ENCODE measurements at places on chromosomes 5 and 9.

DNA sequence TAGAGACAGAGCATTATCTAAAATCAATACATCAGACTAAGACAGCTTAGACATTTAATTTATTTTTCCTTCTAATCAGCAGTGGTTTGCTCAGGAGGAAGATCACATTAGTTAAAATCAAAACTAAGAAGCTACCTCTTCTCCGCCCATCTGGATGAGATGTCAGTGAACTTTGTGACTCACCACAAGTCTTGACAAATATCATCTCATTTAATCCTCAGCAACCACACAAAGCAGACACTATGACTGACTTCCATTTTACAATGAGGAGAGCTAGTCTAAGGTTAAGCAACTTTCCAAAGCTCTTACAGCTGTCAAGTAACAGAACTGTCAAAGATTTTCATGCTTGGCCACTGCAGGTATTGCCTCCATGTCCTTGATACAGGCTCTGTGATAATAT lies 289.5 kb downstream of the DEPDC1B start:
- no peak for DNase-seq

- DNase-seq, result no peak
These were observed 144.0 kb upstream of the RPS23 start for GRCh38 chr5:82422001-82422740.

DNA sequence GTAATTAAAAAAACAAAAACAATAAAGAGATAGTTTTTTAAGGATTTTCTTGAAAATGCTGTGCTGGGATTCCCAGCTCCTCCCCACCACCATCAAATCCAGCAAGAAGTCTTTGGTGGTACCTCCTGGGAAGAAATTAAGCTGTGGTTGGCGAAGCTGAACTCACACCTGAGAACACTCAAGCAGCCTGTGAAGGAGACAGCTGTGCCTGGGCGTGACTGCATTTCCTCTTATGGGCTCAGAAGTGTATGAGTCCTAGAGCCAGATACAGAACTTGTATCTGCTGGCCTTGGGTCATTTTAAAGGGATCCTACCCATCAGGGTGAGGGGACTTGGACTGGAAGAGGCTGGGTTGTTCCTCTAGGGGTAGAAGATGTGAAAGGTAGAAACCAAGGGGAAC lies 561.2 kb upstream of the SGCD start:
- DNase-seq, result no peak

DNA sequence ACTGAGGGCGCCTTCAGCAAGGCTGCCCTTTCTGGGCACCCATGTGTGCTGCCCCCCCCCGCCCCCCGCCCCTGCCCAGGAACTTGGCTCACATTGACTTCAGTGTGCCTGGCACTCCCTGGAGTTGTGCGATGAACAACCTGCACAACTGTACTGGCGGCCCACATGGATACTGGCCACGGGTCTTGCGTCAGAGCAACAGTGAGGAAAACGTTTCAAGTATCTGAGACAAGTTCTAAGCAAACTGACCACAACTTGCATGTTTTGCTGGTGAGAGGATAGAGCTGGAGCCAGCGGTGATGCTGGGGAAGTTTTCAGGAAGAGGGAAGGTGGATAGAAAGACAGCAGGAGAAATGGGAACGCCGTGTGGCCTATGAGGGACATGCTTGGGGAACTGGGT lies 45.4 kb downstream of the HABP4 start:
- DNase-seq, result no peak

GRCh38 chr5:31106278-31106677 lies 87.2 kb upstream of the CDH6 start:
- DNase-seq, result no peak

DNA sequence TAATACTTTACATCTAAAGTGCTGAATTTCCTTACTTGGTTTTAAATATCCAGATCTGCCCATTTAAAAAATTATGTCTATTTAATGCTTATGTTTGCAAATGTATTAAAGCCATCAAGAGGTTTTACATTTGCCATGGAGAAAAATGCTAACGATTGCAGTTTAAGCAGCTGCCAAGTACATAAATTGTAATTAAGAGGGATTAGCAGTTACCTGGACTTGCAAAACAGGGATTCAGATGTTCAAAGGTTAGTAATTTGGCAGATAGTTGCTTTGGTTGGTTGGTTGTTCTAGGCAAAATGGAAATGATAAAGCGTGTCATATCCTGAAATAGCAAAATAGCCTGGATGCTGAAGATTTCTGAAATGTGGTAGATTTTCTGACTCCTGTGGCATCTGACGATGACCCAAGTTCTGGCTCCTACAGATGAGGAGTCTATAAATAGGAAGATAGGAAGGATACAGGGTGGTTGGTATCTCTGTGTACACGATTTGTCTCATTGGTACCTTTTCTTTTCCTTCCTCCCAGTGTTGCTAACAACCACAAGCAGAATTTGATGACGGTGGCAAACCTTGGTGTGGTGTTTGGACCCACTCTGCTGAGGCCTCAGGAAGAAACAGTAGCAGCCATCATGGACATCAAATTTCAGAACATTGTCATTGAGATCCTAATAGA lies 282.9 kb downstream of the NR3C1 start:
- DNase-seq, result no peak

GRCh38 chr9:137266585-137267453 lies 10.7 kb upstream of the TOR4A start:
- DNase-seq, result no peak

DNA sequence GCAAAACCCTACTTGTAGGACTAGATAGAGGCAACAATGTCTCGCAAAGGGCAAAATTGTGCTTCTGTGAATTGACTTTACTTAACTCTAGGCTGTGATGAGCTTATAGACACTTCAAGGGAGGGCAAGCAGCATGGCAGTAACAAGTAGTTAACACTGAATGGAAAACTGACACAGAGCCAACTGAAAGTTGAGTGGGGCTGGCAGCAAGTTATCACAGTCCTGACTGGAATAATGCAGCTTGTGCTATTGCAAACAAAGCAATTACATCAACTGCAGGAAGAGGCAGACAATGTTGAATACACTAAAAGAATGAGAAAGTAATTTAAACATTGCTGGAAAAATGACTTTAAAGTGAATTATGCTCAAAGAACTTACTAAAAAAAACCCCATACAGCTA lies 62.2 kb downstream of the RNF38 start:
- no peak for DNase-seq

DNA sequence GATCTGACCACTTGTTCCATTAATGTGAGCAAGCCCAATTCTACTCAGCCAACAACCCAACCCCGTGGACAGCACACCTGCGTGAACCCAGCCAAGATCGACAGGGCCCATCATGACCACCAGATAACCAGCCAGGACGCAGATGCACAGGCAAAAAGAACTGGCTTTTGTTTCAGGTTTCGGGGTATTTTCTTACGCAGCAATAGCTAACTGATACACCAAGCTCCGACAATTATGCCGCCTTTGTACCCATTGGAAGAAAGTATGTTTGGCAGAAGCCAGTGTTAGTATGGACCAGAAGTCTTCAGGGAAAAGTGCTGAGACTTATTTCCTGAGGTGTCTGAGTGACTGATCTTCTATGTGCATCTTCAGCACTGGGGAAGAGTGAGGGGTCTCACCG lies 6.0 kb upstream of the ADAMTS16 start:
- DNase-seq, result no peak

GRCh38 chr9:20552874-20553557 lies 69.3 kb downstream of the MLLT3 start:
- DNase-seq, result no peak

DNA sequence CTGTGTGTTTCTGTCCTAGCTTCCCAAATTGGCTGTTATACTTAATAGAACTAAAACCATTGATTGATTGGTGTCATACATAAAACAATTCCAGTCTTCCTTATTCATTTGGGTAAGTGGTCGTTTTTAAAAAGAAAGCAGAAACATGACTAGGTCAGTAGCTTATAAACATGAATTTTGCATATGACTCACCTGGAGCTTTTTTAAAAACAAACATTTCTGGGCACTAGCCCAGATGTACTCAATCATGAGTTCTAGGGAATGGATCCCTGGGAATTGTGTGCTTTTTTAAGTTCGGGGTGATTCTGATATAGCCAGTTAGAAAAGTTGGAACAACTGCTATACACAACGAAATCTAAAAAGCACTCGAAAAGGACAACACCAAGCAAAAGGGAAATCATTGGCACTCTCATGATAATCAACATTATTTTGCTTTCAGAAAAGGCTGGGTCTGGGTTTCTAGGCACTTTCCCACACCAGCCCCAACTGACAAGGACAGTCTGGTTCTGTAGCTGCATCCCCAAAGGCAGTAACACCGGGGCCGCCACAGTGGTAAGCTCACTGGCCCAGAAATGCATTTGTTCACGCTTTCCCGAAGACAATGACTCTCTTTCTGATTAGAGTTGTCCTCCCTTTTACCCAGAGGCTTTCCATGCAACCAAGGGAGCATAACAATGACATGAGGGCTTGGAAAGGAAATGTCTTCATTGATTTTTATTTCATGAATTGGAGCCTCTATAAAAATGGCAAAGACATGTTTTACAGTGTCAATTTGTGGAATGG lies 664.9 kb upstream of the WWC1 start:
- DNase-seq, result no peak

DNA sequence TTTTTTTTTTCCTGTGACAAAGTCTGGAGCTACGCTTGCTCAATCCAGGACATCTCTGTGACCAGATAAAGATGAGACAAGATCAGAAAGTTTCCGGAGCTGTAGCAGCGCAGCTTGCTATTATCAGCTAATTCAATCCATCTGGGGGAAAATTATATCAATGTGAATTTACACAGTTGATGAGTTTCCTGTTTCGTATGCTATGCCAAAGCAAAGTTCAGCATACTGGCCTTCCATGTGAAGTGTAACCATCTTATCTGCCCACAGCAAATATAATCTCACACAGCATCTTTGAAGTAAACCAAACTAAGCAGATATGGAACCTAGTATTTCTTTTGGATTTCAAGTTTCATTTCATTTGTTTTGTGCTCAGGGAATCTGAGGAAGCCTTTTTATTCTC lies 1767.7 kb downstream of the EFNA5 start:
- DNase-seq, result no peak

GRCh38 chr9:89996773-89997172 lies 392.0 kb downstream of the GADD45G start:
- no peak for DNase-seq

DNA sequence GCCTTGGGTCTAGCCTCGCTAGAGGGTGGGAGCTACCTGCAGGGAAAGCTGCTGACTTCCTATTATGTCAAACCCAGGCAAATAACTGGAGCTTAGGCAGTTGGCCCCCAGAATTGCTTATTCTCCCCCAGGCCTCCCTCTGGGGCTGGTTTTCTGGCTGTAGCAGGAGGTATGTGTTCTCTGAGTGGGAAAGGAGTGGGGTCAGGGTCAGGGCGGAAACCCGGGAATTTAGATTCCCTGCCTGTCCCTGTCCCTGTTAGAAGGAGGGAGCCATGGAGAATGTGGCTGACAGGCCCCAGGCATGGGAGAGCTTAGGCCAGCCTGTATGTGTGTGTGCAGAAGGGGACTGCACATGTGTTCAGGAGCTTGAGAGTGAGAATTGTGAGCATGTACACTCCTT lies 13.6 kb upstream of the CXXC5 start:
- no peak for DNase-seq

GRCh38 chr5:163360656-163361055 lies 76.7 kb upstream of the CCNG1 start:
- no peak for DNase-seq

DNA sequence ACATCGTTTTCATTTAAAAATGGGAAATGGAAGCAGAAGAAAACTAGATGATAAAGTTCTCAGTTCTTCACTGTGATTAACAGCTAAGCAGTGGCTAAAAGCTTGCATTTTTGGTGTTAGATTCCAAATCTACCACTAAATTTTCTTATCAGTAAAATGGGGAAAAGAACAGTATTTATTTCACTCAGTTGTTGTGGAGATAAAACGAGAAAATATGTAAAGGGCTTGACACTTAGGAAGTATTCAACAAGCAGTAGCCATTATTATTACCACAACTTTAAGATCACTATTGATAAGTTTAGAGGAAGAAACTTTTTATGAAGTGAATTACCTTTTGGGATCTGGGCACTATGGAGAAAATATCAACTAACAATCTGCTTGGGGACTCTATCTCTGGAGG lies 4.5 kb downstream of the STOM start:
- no peak for DNase-seq

- DNase-seq, result no peak
These were observed 467.1 kb downstream of the ZNF608 start for GRCh38 chr5:124279146-124279876.

GRCh38 chr9:19947996-19948395 lies 159.2 kb upstream of the SLC24A2 start:
- no peak for DNase-seq

DNA sequence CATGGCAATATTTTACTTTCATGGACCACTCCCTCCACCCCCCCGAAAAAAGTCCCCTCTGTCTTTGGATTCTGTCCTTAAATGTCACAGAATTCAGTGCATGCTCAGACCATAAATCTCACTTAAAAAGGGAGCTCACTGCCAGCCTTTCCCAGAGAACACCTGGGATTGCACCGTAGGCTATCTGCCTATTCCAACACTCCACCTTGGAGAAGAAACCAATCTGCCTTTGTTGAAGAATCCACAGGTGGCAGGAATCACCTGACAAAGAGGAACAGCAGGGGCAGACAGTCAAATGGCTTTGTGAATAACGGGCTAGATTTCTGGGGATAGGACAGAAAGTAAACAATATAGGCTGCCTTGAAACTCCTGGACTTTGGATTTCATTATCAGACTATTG lies 306.7 kb upstream of the BRINP1 start:
- DNase-seq, result no peak

GRCh38 chr5:93782978-93783377 lies 41.6 kb upstream of the POU5F2 start:
- DNase-seq, result no peak

DNA sequence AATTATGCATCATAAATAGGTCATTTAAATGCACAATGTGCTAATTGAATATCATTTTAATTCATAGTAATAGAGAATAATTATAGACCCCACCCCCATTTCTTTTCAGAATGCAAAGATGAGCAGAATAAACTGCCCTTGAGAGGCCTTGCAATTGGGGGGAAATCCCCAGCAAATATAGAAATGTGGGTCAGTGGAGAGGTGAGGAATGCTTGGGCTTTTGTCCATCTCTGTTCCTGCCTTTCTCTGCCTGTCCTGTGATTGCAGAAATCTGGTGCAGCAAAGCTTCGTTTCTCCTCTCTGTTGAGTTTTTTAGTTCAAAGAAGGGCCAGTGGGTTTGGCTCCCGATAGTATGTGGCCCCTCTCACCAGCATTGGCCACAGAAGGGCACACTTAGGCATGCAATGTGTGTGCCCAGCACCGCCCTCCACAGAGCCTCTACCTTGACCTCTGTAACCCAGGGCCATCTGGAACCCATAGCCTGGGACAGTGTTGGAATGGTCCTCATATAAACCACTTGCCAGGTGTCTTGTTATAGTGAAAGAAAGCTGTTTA lies 164.2 kb downstream of the SEMA6A start:
- DNase-seq, result no peak

DNA sequence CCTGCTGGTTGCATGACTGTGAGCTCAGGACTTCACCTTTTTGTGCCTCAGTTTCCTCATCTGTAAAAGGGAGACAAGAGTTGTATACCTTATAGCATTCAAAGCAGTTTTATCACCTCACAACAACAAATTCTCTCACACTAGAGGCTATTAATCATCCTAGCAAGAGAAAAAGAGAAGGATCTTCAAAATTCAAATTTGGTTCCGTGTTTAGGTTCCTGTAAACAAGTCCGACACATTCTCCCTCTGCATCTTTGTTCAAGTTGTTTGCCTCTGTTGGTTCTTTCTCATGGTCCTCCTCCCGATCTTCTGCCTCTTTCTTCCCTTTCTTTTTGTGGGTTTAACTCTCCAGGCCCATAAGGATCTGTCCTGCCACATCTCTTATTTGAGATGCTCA lies 218.0 kb downstream of the PIK3R1 start:
- no peak for DNase-seq
